ENCODE measurements at places on chromosomes 7 and 10.

DNA sequence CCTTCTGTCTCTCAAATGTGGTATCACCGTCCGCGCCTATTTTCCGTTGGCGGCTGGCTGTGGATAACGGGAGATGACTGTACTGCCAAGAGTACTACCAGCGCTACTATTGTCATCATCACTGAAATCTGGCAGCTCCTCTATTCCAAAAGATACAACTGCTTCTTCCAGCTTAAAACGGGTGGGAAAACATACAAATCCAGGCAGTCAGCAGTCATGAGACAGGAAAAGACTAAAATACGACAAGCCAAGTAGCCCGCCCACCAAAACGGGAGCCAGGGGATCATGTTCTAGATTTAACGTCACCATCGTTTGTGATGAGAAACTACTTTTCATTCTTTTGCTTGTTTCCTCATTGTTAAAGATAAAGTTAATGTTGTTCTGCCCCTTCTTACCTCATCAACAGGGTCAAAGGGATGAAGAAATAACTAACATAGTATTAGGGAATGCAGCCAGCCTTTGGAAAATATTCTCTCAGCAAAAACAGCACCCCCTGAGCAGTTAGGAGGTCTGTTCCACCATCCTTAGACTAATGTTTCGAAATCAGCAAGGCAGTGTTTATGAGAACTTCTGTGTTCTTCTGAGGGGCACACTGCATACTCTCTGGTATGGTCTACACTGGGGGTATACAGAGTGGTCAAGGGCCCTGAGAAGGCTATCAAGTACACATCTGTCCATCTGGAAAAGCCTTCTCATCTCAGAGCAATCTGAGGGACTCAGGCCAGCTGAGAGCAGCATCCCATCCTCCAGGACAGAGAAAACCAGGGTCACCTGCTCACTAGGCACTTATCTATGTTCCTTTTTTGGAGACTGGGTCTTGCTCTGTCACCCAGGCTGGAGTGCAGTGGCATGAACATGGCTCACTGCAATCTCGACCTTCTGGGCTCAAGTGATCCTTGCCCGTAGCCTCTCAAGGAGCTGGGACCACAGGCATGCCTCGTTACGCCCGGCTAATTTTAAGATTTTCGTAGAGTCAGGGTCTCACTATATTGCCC, 47.5 kb downstream of the GNA12 start:
- no peak for DNase-seq

DNA sequence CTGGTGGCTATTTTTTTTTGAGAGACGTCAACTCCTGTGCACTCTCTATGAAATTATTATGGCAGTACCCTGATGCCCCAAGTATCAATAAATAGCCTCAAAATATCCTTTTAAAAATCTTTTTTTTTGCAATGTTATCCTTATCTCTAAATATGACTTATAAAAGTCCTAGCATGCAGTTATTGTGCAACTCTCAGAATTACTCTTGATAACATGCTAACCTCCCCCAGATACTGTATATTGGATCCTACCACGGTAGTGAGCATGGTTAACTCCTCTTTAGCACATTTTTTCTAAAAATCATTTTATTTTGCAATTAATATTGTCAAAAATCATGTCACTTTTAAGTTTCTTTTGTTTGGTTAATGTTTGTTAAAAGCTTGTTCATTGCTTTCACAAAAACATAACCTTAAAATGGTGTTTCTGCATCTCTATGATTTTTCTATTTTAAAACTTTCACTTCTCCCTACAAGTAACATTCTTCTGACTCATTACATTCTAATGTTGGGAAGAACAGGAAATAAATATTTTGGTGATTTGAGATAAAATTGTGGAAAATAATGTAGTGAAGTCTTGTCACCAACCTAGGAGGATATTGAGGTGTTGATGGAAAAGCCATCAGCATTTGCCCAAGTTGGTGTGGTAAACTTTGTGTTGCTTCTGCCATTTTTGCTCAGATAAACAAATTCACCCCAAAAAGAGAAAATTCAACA, 42.1 kb upstream of the ADRA2A start:
- no peak for DNase-seq

DNA sequence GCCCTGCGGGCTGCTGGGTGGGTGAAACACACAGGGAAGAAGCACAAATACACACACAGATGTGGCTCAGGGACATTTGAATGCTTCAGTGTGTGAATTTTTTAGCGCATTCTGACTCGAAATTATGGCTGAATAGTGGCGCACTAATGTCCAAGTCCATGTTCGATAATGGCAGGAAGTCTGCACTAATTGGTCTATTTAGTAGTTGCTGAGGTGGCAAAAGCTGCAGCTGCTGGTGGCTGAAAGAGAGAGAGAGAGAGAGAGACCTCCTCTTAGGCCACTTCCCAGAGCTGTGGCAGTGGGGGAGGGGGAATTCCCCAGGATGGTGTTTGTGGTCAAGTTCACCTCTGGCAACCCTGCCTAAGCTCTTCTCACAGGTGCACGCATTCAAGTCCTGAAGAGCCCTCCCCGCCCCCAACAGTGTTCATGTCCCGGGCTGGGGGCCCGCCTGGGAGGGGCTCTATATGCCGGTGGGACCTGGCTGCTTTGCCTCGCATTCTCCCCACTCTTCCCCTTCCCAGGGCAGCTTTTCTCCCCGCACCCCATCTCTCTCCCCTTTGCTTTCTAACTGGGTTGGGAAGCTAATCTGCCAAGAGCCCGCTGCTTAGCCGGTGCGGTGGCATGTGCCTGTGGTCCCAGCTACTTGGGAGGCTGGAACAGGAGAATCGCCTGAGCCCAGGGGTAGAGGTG, 6.0 kb upstream of the MNX1 start:
- DNase-seq = peak; percentile 50

DNA sequence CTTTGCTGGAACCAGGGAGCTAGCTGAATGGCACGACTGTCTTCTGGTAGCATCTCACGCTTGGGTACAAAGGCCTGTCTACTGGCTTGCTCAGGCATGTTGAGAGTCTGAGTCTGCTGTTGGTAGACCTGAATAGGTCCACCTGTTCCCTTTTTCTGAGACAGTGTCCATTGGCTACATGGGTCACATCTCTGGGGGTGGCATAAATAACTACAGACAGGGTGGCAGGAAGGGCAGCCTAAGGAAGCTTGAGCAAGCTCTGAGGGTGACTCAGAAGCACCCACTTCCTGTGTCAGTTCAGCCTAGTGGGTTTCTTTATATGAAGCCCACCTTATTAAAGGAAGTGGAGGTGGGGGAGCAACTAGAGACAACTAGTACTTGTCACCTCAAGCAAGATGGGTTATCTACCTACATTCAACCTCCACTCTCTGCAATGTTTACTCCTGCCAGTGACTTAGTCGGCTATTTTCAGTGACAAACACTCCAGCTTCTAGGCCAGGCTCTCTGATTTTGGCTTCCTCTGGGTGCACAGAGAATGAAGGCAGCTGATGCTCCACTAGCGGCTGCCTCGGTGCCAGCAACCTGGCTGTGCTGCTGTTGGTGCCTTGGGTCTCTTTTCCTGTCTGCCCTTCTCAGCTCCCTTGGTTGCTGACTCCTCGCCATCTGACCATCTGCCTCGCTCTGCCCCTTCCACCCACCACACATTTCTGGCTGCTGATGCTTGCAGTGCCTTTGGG, 5.7 kb upstream of the ZYX start:
- no peak for DNase-seq

GRCh38 chr7:151028948-151029501, 775 bp downstream of the ABCB8 start:
- DNase-seq = no peak

GRCh38 chr10:63528084-63528744, 7.0 kb downstream of the REEP3 start:
- no peak for DNase-seq

DNA sequence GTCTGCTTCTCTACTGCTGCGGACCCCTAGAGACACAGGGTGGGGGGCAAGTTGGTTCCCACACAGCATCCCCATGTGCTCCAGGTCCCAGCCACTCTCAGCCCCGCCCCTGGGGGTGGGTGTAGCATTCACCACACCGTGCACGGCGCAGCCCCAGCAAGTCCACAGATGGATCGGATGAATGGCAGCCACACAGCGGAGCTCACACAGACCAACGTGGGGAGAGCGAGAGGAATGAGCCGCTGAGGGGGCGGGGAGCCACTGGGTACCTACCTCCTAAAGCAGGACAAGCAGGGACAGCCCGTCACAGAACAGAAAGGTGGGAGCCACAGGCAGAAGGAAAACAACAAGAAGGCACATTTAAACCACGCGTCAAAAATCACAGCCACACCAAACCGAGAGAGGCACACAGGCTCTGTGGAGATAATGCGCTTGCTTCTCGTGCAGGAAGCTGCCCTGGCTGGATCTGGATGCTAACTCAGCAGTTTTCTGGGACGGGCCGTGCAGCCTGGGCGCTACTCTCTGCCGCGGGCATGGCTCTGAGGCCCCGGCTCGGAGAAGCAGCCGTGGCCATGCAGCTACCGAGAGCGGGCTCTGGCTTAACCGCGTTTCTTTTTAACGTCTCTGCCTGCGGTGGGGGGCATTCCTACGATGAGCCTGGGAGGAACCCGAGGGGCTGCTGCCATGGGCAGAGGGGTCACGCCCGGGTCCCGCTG, 102.5 kb downstream of the CYTH3 start:
- DNase-seq = no peak

DNA sequence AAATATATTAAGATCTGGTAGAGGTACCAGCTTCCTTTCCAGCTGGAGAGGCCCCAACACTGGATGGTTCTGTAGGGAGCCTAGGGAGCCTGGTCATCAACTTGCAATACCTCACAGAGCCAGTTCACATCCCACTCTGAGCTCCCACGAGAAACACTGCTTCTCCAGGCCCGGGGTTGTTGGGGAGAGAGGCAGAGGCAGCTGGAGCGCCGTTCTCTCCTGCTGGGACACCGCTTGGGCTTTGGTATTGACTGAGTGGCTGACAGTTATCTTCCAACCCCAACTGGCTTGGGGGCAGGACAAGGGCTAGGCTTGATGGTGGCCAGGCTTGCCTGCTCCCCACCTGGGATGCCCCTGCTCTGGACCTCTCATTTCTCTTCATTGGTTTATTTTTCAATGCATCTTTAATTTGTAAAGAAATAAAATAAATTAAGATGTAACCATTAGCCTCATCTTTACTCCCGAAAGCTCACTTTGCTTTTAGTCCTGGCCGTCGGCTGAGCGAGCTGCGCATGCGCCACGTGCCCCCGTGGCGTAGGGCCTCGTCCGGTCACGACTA, 10.0 kb upstream of the CHCHD1 start:
- no peak for DNase-seq

Measured in ecto neural progenitor cell (in vitro differentiated cells).